ENCODE measurements at places on chromosomes 1 and 21.

DNA sequence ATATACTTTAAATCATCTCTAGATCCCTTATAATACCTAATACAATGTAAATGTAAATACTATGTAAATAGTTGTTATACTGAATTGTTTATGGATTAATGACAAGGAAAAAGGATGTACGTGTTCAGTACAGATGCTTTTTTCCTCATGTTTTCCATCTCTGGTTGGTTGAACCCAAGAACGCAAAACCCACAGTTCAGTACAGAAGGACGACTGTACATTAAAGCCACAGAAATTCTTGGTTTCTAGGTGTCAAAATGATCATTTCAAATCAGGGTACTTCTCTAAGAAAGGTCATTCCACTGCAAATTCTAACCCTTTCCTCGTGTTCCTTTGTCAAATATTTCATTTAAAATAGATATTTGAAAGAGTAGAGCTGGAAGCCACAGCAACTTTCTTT, 158.1 kb downstream of the VAV3 start:
- no peak for DNase-seq

GRCh38 chr1:171716616-171717015, 25.2 kb downstream of the VAMP4 start:
- DNase-seq: no peak

GRCh38 chr1:53506355-53507050, 47.3 kb downstream of the DMRTB1 start:
- no peak for DNase-seq

GRCh38 chr1:241677201-241677600, 25.1 kb downstream of the WDR64 start:
- peak; percentile 67 for DNase-seq

DNA sequence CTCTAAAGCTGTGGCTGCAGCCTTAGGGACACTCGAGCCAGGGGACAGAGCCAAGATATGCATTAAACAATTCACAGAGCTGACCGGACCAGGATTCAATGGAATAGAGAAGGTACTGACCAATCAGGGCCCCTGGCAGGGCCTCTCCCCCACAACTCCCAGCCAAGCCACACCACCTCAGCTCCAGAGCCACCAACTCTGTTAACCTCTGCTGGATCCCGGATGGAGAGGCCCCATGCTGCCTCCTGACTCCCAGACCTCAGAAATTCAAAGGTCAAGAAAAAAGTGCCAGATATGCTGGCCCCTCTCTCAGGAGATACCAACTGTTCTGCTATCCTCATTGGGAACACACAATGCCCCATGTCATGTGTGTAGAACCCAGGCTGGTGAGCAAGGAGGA, 62.1 kb downstream of the CD46 start:
- no peak for DNase-seq

DNA sequence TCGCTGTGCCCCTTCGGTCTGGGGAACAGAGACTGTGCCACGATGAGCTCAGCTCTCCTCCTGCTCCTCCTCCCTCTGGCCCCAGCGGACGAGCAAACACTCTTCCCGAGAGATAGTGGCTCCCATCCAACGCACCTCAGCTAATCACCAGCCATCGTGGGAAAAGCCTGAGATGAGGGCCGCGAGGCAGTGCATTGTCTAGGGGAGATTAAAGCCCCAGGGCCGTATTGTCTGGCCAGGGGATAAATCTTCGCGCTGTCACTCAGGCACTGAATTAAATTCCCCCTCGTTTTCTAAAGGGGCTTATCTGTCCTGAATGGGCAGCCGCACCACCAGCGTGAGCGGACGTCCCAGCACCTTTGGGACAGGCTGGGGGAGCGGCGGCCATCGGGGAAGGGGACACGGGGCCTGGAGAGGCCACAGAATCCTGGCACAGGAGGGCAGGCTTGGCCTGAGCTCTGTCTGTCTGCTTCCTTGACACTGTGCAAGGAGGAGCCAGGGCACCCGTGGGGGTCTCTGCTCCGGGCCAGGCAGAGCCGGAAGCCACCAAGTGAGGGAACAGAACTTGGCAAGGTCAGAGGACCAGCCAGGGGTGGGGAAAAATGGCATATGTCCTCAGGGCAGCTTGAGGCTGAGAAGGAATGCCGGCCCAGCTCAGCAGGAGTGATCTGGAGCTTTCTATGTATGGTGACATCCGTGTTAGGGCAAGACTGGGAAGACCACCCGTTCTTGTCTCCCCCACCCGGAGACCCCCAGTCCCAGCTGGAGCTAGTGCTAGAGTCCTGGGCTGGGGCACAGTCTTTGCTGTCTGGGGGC, 32.3 kb downstream of the PRDM16 start:
- DNase-seq: no peak

GRCh38 chr1:55326496-55327243, 111.5 kb upstream of the USP24 start:
- DNase-seq: no peak

DNA sequence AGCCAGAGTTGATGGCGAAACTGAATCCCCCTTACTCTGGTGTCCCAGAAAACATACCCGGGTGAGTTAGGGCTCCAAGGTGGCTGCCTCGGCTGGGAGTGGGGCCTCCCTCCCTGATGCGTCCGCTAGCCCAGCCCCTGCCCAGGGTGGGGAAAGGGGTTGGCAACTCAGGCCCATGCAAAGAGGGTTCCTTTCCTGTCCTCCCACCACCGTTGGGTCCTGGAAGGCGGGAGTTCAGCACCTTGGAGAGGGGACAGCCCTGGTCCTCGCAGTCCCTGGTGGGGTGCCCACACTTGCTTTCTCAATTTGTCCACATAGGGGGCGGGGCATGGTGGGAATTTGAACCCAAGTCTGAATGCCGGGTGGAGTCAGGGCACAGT, 6.1 kb downstream of the SRM start:
- DNase-seq: no peak

DNA sequence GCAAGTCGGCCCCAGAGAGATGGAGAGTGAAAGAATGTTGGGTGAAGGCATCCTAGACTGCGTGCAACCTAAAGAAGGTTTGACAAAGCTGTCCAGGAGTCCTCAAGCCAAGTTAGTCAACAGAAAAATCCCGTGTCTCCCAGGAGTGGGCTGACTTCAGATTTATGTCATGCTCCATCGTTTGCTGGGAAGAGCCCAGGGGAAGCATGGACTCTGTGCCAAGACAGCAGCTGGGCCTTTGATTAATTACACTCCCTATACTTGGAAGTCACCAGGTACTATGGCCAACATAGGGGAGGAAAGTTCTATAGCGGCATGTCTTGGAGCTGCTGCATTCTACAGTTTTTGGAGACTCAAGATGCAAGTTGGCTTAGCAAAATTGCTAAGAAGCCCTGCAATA, 247.4 kb downstream of the KAZN start:
- DNase-seq: no peak

GRCh38 chr1:32040711-32041110, 27.0 kb downstream of the KHDRBS1 start:
- no peak for DNase-seq

DNA sequence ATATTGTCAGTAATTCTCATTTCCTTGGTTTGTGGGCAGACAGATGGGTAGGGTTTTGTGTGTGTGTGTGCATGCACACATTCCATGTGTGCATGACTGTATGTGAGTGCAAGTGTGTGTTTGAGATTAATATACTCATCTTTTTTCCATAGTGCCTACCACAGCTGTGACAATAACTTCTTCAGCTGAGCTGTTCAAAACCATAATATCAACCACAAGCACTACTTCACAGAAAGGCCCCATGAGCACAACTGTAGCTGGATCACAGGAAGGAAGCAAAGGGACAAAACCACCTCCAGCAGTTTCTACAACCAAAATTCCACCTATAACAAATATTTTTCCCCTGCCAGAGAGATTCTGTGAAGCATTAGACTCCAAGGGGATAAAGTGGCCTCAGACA, 149.3 kb downstream of the ADGRL2 start:
- no peak for DNase-seq

- peak; percentile 74 for DNase-seq
Measured at GRCh38 chr1:110672753-110673108, 2.0 kb downstream of the KCNA3 start.

- DNase-seq: peak; percentile 68
Measured at GRCh38 chr1:144551543-144552424, 40.9 kb upstream of the PPIAL4F start.

- no peak for DNase-seq
Measured at GRCh38 chr1:3459940-3460671, 5.6 kb downstream of the ARHGEF16 start.

- no peak for DNase-seq
Measured at GRCh38 chr1:183676586-183677189, 23.6 kb upstream of the APOBEC4 start.

GRCh38 chr1:152029144-152029928, 7.5 kb downstream of the S100A11 start:
- DNase-seq: no peak

DNA sequence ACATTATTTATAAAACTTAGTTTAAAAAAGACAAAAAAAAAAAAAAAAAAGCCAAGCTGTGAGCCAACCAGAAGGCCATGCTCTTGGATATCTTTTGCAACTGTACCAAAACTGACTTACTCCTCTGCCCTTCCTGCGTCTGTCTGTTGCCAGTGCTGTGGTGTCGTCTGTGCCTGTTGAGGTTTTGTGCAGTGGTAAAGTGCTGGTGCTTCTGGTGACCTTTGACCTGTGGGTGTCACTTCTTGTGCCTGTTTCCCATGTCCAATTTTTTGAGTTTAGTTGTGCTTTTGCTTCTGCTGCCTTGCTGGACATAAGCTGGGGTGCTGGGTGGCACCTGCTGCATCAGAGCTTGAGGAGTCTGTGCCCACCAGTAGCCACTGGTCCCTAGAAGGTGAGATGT, 41.4 kb downstream of the RNF187 start:
- no peak for DNase-seq

DNA sequence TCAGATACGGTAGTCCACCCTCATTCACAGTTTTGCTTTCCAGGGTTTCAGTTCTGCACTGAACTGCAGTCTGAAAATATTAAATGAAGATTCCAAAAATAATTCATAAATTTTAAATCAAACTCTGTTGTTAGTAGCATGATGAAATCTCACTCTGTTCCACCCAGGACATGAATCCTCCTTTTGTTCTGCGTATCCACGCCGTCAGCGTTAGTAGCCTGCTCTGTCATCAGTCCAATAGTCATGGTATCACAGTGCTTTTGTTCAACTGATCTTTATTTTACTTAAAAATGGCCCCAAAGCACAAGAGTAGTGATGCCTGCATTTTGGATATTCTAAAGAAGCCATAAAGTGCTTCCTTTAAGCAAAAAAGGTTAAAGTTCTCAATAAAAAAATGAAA, 23.9 kb downstream of the CHD1L start:
- DNase-seq: no peak

- no peak for DNase-seq
Measured at GRCh38 chr1:192945390-192946130, 113.6 kb downstream of the UCHL5 start.

DNA sequence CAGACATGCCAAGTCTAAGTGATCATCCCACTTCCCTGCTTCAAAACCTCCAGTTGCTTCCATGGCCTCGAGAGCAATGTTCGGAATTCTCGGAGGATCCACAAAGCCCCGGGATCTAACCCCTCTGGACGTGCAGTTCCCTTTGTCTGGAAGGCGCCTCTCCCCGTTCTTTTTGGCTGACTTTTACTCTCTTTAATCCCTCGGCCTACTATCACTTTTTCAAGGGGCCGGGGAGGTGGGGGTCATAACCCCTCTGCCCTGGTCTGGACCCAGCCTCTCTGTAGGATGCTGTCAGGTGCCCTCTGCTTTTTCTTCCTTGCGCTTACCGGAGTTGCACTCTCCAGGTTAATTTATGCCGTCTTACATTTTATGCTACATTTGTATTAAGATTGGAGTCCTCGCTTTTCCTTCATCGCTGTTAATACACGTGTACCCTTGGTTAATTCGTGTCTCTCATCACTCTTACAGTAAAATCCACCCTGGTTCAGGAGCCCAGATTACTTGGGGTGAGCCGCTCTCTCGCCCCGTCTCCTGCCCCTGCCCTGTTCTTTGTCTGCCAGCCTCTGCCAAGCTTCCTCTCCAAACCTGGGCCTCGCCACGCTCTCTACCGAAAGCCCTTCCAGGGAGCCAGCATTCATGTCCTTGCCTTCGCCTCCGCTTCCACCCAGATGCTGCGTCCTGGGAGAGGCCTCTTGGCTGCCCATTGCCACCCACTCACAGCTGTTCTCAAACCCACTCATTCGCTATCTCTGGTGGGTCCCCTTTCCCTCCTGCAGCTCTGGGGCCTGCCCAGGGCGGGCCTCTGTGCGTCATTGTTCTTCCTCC, 448.6 kb downstream of the CAMTA1 start:
- no peak for DNase-seq

GRCh38 chr1:81455481-81455880, 345.3 kb upstream of the ADGRL2 start:
- DNase-seq: no peak

DNA sequence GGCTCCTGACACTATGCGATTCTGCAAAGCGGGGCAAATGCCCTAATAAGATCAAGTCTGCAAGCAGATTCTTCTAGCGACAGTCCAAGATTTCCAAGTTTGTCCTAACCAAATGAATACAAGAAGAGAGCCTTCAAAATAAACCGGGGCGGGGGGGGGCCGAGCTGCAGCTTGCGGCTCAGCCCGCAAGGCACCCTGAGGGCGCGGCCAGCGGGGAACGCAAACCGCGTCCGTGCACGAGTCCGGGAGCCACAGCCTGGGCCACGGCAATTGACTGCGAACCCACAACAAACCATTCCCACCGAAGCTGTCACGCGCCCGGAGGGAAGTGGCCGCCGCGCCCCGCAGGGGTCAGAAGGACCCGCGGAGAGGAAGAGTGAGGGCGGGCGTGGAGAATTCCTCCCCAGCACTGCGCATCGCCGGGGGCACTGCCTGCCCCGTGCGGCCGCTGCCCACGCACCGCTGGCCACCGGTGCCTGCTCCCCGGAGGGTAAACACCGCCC, 687 bp downstream of the TGFBR3 start:
- no peak for DNase-seq

GRCh38 chr1:64097859-64098258, 105.6 kb upstream of the UBE2U start:
- no peak for DNase-seq

GRCh38 chr1:46183926-46184557, 7.8 kb upstream of the P3R3URF start:
- no peak for DNase-seq

DNA sequence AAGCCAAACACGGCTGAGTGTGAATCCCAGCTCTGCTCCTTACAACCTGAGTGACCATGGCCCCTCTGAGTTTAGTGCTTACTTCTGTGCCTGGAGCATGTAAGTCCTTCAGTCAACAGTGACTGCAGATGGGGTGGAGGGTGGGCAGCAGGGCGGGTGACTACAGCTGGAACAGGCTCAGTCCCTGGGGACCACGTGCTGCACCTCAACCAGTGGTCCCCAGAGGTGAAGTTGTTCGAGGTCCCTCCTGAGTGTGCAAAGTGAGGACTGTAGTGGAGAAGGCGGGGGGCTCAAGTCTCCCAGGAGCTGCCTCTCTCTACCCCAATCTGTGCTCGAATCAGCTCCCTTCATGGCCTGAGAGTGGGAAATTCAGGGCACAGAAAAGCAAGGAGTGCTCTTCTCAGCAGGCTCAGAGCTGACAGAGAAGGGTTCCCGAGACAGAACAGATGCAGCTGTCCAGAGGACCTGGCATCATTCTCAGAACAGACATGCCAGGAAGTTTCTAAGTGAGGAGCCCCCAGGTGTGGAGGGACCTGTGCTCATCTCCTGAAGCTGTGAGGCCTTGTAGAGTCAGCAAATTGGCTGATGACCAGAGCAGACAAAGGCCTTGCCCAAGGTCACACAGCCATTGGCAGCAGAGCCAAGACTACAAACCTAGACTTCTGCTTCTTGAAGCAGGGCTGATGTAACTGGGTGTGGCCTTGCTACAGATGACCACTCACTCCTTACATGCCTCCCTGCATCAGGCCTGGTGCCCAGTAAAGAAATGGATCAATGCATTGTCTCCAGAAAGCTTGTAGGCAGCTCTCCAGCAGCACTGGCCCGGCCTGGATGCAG, 61.7 kb upstream of the EDN2 start:
- DNase-seq: no peak
